Astrocyte of the spinal cord (primary cell): ENCODE measurements at places on chromosomes 12 and 14.

DNA sequence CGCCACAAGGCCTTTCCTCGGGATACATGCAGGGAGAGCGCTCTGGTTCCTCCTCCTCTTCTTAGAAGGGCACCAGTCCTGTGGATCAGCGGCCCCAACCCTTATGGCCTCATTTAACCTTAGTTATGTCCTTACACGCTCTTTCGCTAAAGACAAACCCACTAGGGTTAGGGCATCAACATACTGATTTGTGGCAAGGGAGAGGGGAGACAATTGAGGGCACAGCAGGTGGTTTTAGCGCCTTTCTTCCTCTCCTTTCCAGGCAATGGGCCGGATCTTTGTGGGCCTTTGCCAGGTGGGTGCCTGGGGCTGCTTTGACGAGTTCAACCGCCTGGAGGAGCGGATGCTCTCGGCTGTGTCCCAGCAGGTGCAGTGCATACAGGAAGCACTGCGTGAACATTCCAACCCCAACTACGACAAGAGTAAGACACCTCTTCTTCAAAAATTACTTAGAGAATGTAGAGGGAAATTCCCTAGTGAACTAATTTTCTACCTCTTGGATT lies 43.6 kb downstream of the DYNC1H1 start:
- DNase-seq = no peak

GRCh38 chr14:105102361-105102870 lies 37.2 kb upstream of the GPR132 start:
- no peak for DNase-seq

DNA sequence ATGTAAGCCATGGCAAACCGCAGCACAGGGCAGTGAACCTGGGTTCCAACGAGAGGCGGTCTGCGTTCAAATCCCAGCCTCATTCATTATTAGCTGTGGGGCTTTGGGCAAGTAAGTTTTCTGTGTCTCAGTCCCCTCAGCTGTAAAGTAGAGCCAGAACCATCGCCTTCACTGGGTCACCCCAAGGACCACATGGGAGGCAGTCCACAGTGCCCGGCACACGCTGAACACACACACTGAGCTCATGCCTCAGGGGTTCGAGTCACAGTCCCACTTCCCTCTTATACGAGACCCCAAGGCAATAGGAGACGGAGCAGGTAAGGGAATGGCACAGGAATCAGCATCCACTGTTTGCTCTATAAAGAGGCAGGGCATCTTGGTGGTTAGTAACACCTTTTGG lies 19.1 kb downstream of the LRTM2 start:
- no peak for DNase-seq

- peak; percentile 61 for DNase-seq
Measured at GRCh38 chr12:49827401-49828099, 663 bp downstream of the NCKAP5L start.

DNA sequence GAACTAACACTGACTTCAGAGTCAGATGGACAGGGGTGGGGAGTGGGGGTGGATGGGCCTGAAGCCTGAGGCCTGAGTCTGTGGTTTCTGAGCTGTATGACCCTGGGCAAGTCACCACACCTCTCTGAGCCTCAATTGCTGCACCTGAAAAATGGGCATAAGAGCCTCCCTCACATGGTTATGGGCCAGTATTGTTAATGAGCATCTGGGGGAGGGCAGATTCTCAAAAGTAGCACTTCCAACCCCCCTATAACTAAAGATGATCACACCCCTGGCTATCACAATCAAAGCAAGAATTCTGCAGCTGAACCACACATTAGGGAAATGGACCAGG lies 168.6 kb downstream of the RBM19 start:
- DNase-seq = no peak

- DNase-seq = no peak
Measured at GRCh38 chr14:88049936-88050335, 45.0 kb downstream of the GPR65 start.

- DNase-seq = no peak
Measured at GRCh38 chr14:58740379-58740935, 102.7 kb downstream of the DACT1 start.
